GM12878 (cell line): ENCODE measurements at places on chromosomes 7 and 10. TPM values are rescaled to one million over a fixed set of nuclear protein-coding genes. Genes with fewer than 3 reads are reported as not detected.

GRCh38 chr10:72323108-72323749, 31.5 kb downstream of the DNAJB12 start:
- no peak for DNase-seq
- peaks cover 50% of the 10 kb centered on the region for H3K4me1 ChIP-seq
- H3K27ac ChIP-seq = no peak overlapping the region
- H3K27me3 ChIP-seq = no peaks in the 10 kb centered on the region
- no peaks in the 10 kb centered on the region for H3K36me3 ChIP-seq

DNA sequence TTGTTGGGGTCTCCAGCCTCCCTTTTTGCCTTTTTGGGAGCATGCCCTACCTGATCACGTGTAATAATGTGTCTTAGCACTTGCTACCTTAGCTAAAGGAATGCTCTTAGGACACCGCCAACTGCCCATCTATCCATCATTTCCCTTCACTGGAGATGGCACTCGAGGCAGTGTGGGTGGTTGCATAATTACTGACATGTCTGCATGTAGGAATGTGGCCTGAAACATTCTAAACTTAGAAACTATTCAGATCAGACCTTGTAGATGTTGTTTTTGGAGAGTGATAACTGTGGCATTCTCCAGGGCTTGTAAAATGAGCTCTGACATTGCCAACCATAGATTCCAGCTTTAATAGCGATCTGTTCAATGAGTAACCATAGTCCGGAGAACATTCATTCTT, 365.8 kb downstream of the BBS9 start:
- no peaks in the 10 kb centered on the region for H3K36me3 ChIP-seq
- no peaks in the 10 kb centered on the region for H3K4me1 ChIP-seq
- H3K4me3 ChIP-seq = no peak overlapping the region

GRCh38 chr7:30226614-30227268, 57.7 kb upstream of the ZNRF2 start:
- no peak overlapping the region for H3K27ac ChIP-seq
- H3K27me3 ChIP-seq = no peaks in the 10 kb centered on the region
- H3K4me1 ChIP-seq = peaks cover 25% of the 10 kb centered on the region
- no peaks in the 10 kb centered on the region for H3K36me3 ChIP-seq
- no peak overlapping the region for H3K4me3 ChIP-seq

DNA sequence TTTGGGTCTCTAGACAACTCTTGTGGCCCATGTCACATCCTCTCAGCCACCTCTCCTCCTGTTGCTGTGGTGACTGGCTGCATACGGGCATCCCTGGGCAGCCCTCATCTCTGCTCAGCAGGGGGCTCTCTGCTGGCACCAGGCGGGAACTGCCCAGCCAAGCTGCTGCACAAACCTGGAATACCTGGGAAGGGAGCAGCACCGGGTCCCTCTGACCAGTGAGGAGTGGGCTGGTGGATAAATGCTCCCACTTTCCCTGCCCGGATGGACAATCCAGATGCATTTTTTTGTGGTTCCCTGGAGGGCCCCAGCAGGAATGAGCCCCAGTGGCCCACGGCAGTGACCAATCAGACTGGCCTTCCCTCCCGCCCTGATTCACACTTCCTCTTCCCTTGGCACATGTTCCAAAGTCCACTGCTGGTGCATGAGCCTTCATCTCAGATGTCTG, 21.9 kb downstream of the GRID1 start:
- H3K4me1 ChIP-seq = no peaks in the 10 kb centered on the region
- H3K27me3 ChIP-seq = no peaks in the 10 kb centered on the region
- H3K36me3 ChIP-seq = no peaks in the 10 kb centered on the region
- no peak overlapping the region for H3K4me3 ChIP-seq

- H3K4me1 ChIP-seq = no peaks in the 10 kb centered on the region
- H3K27ac ChIP-seq = no peak overlapping the region
- no peaks in the 10 kb centered on the region for H3K36me3 ChIP-seq
- H3K4me3 ChIP-seq = no peak overlapping the region
- H3K27me3 ChIP-seq = no peaks in the 10 kb centered on the region
These were observed 11.7 kb upstream of the GPR37 start for GRCh38 chr7:124777268-124777667.

DNA sequence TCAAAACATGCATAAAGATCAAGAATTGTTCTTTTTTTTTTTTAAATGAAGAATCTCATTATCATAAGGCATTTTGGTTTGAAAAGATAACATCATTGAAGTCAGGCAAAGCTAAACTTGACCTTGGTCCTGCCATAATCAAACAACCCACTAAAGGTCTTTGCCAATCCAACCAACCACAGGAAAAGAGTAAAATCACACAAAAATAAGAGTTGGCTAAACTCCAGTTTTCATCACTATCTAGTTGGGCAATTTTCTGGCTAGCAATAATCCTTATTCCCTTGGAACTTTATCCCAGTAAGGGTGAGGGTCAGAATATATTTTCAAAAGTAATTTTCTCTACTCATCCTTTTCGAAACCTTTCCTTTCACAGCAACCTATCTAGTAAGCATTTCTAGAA, 62.4 kb downstream of the HIBADH start:
- H3K4me1 ChIP-seq = no peaks in the 10 kb centered on the region
- no peak overlapping the region for H3K27ac ChIP-seq
- no peak for DNase-seq
- no peak overlapping the region for H3K4me3 ChIP-seq
- H3K27me3 ChIP-seq = no peaks in the 10 kb centered on the region

DNA sequence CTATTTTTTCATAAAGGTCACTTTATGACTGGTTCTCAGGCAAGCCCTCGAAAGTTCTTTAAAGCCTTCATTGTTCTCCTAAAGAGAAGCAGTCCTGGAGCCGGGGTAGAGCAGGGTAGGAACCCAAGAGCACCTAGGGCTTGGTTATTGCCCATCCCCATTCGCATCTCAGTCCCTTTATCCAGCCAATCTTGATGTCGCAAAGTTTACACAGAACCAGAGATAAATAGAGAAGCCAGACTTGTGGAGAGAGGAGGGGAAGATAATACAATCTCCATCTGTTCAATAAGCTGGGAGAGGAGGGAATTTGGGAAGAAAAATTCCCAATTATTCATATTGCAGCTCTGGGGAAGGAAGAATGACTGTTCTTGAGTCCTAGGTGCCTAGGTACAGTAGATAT, 6.4 kb upstream of the SRI start:
- no peak overlapping the region for H3K27ac ChIP-seq
- no peaks in the 10 kb centered on the region for H3K27me3 ChIP-seq
- DNase-seq = no peak
- H3K4me3 ChIP-seq = no peak overlapping the region
- H3K4me1 ChIP-seq = no peaks in the 10 kb centered on the region
- no peaks in the 10 kb centered on the region for H3K36me3 ChIP-seq

DNA sequence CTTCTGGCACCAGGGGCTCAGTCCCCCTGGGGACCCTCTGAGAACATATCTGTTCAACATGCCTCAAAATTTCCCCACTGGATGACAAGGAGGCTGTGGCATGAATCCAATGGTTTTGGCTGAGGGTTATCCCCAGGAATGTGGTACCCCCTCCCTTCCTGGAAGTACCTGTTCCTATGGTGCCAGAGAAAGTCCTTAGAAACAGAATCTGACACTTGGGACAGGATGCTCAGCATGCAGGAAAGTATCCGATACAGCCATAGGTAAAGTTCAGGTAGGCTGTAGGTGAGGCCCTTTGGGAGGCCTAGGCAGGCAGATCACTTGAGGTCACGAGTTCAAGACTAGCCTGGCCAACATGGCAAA, 42.7 kb upstream of the A1CF start:
- H3K27me3 ChIP-seq = no peaks in the 10 kb centered on the region
- H3K36me3 ChIP-seq = no peaks in the 10 kb centered on the region
- no peak overlapping the region for H3K27ac ChIP-seq
- DNase-seq = no peak

DNA sequence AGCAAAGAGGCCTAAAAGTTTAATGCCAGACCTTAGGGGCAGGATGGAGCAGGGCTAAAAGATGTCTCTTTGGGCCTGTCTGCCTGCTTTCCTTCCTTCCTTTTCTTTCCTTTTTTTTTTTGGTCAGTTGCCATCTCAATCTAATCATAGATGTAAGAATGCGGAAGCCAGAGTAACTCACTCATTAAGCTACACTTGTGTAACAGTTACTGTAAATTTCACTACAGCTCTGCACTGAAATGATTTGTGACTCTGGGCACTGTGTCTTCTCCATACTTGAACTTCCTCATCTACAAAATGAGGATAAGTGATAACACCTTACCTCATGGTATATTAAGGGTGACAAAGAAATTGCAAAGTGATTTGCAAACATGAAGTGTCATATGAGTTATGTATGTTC, 75.5 kb upstream of the AGK start:
- H3K36me3 ChIP-seq = no peaks in the 10 kb centered on the region
- DNase-seq = no peak
- no peak overlapping the region for H3K4me3 ChIP-seq
- H3K27me3 ChIP-seq = no peaks in the 10 kb centered on the region; the same call in 1 of the 2 replicates
- no peak overlapping the region for H3K27ac ChIP-seq

GRCh38 chr7:42156291-42156865, 80.6 kb downstream of the GLI3 start:
- no peaks in the 10 kb centered on the region for H3K36me3 ChIP-seq
- no peak for DNase-seq
- no peaks in the 10 kb centered on the region for H3K4me1 ChIP-seq
- no peak overlapping the region for H3K4me3 ChIP-seq
- no peak overlapping the region for H3K27ac ChIP-seq

Gene ZCWPW1
- 3.9 and 5.8 TPM in 2 replicates for polyA plus RNA-seq

GRCh38 chr7:103076764-103077163, 1.8 kb downstream of the ARMC10 start:
- no peak overlapping the region for H3K4me3 ChIP-seq
- DNase-seq = no peak
- H3K27me3 ChIP-seq = no peaks in the 10 kb centered on the region

Gene FXYD4
- not detected in 2 replicates for polyA plus RNA-seq

Gene PRLHR
- not detected in 2 replicates for polyA plus RNA-seq

DNA sequence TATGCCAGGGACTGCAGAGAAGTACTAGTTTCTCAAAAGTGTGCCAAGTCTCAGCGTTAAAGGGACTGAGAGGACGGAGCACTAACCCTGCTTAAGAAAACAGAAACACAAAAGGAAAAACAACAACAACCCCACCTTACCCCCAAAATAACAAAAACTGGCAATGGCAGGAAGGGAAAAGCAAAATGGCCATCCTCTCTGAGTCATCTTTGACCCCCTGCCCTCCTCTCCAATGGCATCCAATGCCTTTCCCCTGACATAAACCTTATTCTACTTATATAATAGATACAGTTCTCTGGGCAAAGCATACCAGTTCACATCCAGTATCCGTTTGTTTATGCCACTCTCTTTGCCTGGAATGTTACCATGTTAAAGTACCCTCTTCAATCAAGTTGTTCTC, 1.6 kb downstream of the POLR1F start:
- H3K36me3 ChIP-seq = no peaks in the 10 kb centered on the region
- H3K4me1 ChIP-seq = 0 out of 2 replicates have a peak, but pooled peaks cover 3% of the 10 kb centered on the region
- no peak for DNase-seq
- no peaks in the 10 kb centered on the region for H3K27me3 ChIP-seq
- no peak overlapping the region for H3K27ac ChIP-seq

Gene PARD3
- polyA plus RNA-seq = 3.3 and 3.8 TPM in 2 replicates

DNA sequence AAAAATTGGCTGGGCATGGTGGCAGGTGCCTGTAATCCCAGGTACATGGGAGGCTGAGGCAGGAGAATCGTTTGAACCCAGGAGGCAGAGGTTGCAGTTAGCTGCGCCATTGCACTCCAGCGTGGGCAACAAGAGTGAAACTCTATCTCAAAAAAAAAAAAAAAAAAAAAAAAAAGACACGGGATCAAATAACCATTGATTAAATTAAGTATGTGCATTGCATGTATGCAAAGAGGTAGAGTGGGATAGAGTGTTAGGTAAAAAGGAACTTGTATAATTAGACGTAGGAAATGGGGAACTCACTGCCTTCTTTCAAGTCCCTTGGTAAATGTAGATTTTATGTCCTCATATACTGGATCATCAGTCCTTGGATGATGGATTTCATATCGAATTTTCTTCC, 13.1 kb downstream of the VCL start:
- no peaks in the 10 kb centered on the region; the same call in 1 of the 2 replicates for H3K27me3 ChIP-seq
- H3K4me3 ChIP-seq = no peak overlapping the region
- no peaks in the 10 kb centered on the region for H3K36me3 ChIP-seq
- no peak overlapping the region for H3K27ac ChIP-seq
- peaks cover 27% of the 10 kb centered on the region for H3K4me1 ChIP-seq
- no peak for DNase-seq

DNA sequence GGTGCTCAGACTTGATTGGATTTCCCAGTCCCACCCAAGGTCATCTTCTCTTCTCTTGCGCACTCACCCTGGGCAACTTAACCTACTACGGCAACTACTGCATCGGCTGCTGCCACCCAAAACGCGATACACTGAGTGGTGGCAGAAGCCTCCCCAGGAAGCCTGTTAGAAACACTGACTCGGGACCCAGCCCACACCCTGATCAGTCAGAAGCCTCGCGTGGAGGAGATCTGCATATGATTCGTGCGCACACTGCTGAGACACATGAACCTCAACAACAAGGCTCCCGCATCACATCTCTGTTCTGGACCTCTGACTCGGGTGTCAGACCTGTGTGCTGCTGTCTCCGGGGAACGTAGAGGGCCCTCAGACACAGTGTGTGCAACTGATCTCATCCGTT, 419.5 kb downstream of the PAXIP1 start:
- no peaks in the 10 kb centered on the region for H3K36me3 ChIP-seq
- DNase-seq = no peak
- no peak overlapping the region for H3K4me3 ChIP-seq
- H3K27ac ChIP-seq = no peak overlapping the region

- H3K4me3 ChIP-seq = no peak overlapping the region
- no peak for DNase-seq
- peaks cover 2% of the 10 kb centered on the region; the same call in 1 of the 2 replicates for H3K27me3 ChIP-seq
- H3K36me3 ChIP-seq = no peaks in the 10 kb centered on the region
These were observed 4.0 kb upstream of the AFAP1L2 start for GRCh38 chr10:114408112-114408967.

- no peak within 1 kb of the TSS for H3K4me3 ChIP-seq
- peaks cover 48% of the 10 kb centered on the region for H3K36me3 ChIP-seq
- peaks cover 14% of the 10 kb centered on the region for H3K4me1 ChIP-seq
These were observed at the start of gene PILRB for GRCh38 chr7:100358027-100358856. TSS of gene PILRB (plus strand) at chr7:100358117. CDS start at chr7:100358303, 186 bp downstream.

Gene H2BK1
- not detected in 2 replicates for polyA plus RNA-seq

GRCh38 chr7:141231018-141231792, 157.3 kb downstream of the TMEM178B start:
- H3K4me3 ChIP-seq = no peak overlapping the region
- H3K36me3 ChIP-seq = no peaks in the 10 kb centered on the region
- peaks cover under 1% of the 10 kb centered on the region; the same call in 1 of the 2 replicates for H3K4me1 ChIP-seq
- H3K27ac ChIP-seq = no peak overlapping the region
- H3K27me3 ChIP-seq = no peaks in the 10 kb centered on the region; the same call in 1 of the 2 replicates
- DNase-seq = no peak

DNA sequence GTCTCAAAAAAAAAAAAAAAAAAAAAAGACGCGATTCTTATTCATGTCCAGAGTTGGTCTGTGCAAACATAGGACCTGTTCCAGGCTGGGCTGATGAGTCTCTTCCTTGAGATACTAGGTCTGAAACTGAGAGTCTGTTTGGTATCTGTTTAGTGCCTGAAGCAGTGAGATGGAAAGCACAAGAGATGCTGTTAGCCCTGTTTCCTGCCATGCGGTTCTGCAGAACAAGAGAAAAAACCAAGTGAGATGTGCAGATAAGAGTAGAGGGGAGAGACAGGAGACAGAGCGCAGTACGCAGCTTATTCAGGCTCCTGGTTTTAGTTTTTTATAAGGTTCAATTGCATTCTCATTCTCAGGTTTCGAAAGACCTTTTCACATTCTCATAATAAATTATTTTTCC, 85.8 kb upstream of the PRKCQ start:
- peaks cover under 1% of the 10 kb centered on the region; the same call in 1 of the 2 replicates for H3K27me3 ChIP-seq
- no peak overlapping the region for H3K27ac ChIP-seq
- H3K4me1 ChIP-seq = no peaks in the 10 kb centered on the region
- H3K36me3 ChIP-seq = no peaks in the 10 kb centered on the region
- no peak overlapping the region for H3K4me3 ChIP-seq

GRCh38 chr10:128386816-128387604, 260.8 kb upstream of the MKI67 start:
- DNase-seq = no peak
- no peaks in the 10 kb centered on the region; the same call in 1 of the 2 replicates for H3K27me3 ChIP-seq
- no peaks in the 10 kb centered on the region for H3K4me1 ChIP-seq
- H3K27ac ChIP-seq = no peak overlapping the region
- H3K4me3 ChIP-seq = no peak overlapping the region

Gene HSPA14
- polyA plus RNA-seq = 48.3 and 53.1 TPM in 2 replicates

Gene SPACDR
- polyA plus RNA-seq = 0.57 and 0.71 TPM in 2 replicates
